Mesothelial cell of epicardium (in vitro differentiated cells): ENCODE measurements at places on chromosomes 7 and 10.

GRCh38 chr10:129096065-129096984 is 370.7 kb upstream of the MGMT start:
- DNase-seq: peak; percentile 32

DNA sequence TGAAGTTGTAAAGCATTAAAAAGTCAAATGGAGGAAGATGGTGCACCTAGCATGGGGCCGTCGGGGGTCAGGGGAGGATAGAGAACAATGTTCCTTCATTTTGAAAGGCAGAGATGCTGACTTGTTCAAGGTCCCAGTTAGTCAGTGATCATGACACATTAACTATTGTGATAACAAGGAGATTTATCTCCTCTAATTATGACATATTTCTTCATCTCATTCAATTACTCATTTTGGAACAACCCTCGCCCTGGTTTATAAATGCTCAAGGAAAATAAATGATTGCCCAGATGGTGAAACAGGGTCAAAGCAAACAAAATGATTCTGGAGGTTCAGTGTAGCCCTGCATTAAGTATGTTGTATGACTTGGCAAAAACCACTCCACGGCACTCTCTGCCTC is 106.2 kb downstream of the ITIH5 start:
- no peak for DNase-seq

DNA sequence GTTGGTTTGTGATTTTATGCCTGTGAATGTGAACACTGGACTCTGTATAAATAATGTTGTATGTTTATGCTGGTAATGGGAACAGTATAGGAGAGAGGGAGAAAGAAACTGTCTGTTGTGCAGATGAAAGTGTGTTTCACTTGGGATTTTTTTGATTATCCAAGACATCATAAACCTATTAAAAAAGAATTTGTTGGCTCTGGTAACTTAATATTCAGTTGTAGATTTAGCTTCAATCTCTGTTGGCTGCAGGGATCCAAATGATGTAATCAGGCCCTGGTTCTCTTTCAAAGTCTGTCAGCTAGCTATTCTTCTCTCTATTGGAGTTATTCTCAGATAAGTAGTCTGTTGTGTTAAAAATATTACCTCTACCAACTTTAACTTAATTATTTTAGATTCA is 168.8 kb upstream of the RHOBTB1 start:
- DNase-seq: no peak

GRCh38 chr7:47934831-47935230 is 13.4 kb downstream of the PKD1L1 start:
- DNase-seq: no peak

DNA sequence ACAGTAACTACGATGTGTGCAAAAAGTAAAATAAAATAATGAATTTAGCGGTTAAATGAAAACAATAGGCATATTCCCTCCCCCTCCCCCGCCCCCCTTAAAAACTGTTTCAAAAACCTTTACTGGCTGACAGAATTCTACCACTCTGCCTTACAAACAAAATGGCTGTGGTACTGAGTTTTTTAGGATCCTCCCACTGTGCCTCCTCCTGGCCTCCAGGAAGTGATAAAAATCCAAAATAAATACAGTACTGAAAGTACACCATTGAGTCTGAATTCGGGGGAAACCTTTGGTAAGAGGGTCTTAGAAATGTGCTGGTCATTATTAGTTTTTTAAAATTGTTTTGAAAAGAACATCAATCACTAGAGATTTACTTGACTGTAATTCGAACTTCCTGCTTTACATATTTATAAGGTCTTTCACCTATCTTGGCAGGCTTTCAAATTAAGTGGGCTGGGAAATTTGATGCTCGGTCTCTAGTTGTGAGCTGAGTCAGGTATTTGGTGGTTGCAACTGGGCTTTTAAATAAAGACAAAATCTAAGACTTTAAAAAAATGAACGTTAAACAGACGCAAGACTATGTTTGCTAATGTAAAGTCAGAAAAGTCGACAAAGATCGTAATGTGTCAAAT is 32.5 kb upstream of the EPC1 start:
- no peak for DNase-seq

DNA sequence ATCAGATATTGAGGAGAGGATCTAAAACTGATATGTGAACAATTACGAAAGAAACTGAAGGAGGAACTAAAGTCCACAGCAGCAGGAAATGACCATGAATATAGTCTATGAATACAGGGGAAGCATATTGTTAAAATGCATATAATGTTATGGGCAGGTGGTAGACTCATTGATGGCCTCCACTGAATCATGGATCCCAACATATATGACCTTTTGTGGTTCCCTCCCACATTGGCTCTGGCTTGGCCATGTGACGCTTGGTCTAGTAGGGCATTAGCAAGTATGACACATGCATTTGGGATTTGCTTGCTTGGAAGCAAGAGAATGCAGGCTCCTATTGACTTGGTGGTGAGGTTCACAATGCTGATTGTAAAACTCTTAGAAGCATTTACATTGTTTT is 55.2 kb upstream of the RAB18 start:
- DNase-seq: no peak

- no peak for DNase-seq
Observed at GRCh38 chr7:105625986-105626385, 44.7 kb upstream of the EFCAB10 start.

GRCh38 chr10:30435073-30435422 is 1.1 kb downstream of the MAP3K8 start:
- DNase-seq: no peak

DNA sequence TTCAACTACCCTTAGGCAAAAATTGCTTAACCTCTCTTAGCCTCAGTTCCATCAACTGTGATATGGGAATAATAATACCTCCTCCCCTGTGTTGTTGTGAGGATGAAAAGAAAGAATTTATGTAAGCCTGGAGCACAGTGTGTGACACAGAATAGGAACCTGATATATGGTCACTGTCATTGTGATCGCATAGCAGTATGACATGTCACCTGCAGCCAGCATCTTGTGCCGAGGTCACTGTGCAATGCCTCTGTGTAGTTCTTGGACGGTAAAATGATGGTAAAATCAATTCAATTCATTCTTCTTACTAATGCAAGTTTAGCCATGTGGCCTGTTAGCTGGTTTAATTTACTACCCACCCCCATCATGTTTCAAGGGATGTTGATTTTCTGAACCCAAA is 54.6 kb upstream of the GPR158 start:
- DNase-seq: no peak

GRCh38 chr7:125247514-125248098 is 318.0 kb upstream of the POT1 start:
- no peak for DNase-seq

- DNase-seq: no peak
Observed at GRCh38 chr7:44112997-44113763, 9.0 kb downstream of the AEBP1 start.

DNA sequence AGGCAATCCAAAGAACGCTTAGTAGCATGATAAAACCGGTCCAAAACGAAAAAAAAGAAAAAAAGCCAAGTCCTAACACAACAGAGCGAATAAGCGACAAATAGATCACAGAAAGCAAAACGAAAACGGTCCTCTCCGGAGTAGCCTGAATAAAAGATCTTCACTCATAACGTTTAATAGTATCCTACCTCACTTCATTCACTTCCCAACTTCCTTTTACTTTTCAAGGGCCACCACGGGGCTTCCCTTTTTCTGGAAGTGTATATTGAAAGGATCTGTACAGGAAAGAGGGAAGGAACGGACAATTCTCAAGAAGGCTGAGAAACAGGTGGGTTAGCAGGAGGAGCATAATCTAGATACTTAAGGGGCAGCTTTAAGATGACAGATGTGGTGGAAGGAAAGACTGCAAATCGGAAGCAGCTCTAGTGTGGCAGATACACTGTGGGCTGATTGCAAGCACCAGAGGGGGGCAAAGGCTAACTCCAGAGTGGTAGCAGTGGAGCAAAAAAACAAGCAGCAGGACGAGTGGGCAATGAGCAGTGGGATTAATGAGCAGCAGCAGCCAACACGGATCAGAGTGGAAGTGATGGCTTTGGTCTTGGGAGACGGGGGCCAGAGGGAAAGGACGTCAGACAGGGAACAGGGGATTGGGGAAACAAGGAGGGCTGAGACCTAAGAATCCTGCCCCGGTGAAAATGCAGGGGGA is 866 bp downstream of the CNOT4 start:
- DNase-seq: no peak

- DNase-seq: peak; percentile 21
Observed at GRCh38 chr10:42953684-42954674, 122.9 kb upstream of the RET start.

DNA sequence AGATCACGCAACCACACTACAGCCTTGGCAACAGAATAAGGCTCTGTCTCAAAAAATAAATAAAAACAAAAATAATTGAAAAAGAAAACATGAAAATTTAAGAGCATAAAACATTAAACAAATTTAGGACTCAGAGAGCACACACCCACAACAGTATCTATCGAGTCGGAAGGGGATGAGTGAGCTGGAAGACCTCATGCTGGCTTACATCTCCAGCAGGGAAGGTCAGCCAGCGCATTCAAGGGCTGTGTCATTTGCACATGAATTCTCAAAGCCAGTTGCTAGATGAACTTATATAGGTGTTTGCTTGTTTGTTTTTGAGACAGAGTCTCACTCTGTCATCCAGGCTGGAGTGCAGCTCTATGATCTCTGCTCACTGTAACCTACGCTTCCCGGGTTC is 50.3 kb downstream of the SRRM3 start:
- no peak for DNase-seq

- no peak for DNase-seq
Observed at GRCh38 chr7:22150221-22150620, 204.5 kb upstream of the CDCA7L start.

GRCh38 chr7:102303669-102304422 is 17.2 kb downstream of the SH2B2 start:
- DNase-seq: no peak

- DNase-seq: no peak
Observed at GRCh38 chr10:774661-775244, 85.3 kb upstream of the DIP2C start.

DNA sequence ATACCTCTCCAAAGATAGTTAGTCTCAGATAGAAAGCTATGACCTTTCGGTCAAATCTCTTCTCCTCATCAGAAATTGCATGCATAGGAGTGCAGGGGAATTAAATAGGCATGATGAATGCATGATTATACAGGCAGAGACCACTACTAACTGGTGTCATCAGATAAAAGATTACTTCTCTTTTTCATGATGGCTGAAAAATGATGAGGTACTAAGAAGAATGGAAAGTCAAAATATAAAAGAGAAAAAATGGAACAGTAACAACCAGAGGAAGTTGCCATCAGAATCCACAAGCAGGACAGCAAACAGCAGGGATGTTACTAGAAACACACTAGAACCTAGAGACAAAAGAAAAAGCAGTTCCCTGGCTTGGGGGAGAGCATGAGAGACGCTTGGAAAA is 31.6 kb downstream of the CTTNBP2 start:
- DNase-seq: no peak
